ENCODE measurements at places on chromosomes 6 and 20.

DNA sequence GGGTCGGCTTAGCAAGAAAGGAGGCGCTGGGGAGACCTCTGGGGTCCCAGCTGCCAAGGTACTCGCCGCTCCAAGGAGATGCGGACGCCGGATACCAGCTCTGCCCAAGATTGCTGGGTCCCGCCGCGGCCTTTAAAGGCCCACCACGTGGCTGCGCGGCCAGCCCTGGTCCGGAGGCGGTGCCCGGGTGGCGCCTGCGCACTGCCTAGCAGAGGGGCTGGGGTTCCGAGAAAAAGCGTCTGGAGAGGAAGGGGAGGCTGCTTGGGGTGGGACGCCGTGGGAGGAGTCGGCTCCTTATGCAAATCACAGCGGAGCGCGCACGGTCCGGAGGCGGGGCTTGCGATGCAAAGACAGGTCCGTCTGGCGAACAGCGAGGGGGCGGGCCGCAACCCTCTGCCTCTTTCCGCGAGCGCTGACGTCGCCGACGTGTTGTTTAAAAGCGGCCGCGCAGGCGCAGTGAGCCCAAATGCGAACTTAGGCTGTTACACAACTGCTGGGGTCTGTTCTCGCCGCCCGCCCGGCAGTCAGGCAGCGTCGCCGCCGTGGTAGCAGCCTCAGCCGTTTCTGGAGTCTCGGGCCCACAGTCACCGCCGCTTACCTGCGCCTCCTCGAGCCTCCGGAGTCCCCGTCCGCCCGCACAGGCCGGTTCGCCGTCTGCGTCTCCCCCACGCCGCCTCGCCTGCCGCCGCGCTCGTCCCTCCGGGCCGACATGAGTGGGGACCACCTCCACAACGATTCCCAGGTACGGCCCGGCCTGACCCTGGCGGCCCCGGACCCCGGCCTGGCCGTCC, at the start of gene TOP1:
Gene TOP1 (plus strand): TSS at position 464 of the 791 bp plus-strand sequence. CDS start 246 bp downstream, at position 710.
- peak; percentile 100 for DNase-seq

DNA sequence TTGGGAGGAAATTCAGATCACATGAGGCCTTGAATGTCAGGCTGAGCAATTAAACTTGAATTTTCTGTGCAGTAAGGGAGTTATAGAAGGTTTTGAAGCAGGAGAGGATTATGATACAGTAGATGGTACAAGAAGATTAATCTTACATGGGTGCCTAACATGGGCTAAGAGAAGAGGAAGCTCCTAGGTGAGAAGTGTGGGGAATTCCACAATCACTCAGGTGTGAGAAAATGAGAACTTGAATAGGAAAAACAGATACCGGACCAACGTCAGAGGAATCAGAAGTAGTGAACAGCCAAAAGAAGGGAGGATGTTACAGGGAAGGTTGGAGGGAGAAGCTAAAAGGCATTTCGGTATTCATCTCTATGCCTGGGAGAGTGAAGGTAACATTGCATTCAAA, 250.7 kb upstream of the SLC35B3 start:
- no peak for DNase-seq

GRCh38 chr6:157806856-157807215, 16.2 kb upstream of the SNX9 start:
- DNase-seq: no peak

DNA sequence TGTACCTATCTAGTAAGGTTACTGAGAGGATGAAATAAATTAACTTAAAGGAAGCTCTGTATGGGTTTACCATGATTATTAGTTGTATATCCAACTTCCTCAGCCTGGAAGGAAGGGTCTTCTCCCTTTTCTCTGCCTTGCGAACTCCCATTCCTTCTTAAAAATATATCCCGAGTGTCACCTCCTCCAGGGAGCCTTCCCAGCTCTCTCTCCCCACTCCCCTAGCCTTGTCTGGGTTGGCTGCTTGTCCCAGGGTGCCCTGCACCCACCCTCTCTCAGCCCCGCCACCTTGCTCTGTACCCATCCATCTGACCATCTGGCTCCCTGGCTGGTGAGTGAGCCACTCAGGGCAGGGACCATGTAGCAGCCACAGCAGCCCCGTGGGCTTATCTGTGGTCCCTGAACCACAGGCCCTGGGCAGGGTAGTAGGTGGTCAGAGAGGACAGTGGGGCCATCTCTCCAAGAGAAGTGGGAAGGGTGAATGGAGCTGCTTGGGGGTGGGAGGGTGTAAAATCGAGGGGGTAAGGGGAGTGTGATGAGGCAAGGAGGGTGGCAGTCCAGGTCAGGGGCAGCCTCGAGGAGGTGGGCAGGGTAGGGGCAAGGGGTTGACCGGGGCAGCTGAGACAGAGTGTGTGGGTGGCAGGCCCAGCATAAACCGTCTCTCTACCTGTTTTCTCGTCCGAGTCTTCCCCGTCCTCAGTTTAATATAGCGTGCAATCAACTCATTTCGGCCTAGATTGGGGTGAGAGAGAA, 12.8 kb downstream of the TEAD3 start:
- no peak for DNase-seq

GRCh38 chr6:134391205-134391604, 73.3 kb upstream of the SGK1 start:
- no peak for DNase-seq

GRCh38 chr6:3228046-3228671, 706 bp upstream of the TUBB2B start:
- no peak for DNase-seq

DNA sequence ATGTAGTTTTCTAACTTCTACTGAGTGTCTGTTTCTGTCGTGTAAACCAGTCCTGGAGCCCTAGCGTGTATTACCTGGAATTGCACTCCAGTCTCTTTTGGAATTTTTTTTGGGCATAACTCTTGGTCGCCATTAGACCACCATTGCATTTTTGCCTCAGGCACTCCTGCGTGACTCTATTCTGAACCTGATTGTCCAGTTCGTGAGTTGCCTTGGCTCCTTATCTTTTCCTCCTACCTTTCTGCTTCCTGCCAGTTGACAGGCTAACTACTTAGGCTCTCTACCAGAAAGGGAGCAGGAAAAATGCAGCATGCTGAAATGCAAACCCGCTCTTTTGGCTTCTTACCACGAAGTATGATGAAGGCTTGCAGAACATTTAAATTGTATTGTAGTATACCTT, 490.9 kb upstream of the SOX4 start:
- no peak for DNase-seq

Measured in KBM-7 (cell line).